ENCODE measurements at places on chromosomes 7 and 10.

GRCh38 chr7:106866298-106867281 lies 1.5 kb downstream of the PIK3CG start:
- no peak for DNase-seq

DNA sequence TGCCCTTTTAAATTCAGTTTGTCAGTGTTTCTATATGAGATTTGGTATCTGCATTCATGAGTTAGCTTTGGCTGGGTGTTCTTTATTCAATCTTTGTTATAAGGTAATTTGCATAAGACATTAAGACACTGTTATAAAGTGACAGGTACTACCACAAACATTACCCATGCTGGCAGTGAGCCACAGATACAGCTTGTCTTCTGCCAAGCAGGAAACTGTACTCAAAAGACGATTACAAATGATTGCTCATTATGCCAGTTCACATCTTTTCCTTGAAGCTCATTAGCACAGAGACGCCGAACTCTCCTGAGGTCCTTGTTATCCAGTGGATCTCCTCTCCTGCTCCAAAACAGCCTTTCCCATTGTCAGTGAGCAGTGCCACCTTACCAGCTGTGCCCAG lies 30.4 kb downstream of the AMPH start:
- DNase-seq: no peak

DNA sequence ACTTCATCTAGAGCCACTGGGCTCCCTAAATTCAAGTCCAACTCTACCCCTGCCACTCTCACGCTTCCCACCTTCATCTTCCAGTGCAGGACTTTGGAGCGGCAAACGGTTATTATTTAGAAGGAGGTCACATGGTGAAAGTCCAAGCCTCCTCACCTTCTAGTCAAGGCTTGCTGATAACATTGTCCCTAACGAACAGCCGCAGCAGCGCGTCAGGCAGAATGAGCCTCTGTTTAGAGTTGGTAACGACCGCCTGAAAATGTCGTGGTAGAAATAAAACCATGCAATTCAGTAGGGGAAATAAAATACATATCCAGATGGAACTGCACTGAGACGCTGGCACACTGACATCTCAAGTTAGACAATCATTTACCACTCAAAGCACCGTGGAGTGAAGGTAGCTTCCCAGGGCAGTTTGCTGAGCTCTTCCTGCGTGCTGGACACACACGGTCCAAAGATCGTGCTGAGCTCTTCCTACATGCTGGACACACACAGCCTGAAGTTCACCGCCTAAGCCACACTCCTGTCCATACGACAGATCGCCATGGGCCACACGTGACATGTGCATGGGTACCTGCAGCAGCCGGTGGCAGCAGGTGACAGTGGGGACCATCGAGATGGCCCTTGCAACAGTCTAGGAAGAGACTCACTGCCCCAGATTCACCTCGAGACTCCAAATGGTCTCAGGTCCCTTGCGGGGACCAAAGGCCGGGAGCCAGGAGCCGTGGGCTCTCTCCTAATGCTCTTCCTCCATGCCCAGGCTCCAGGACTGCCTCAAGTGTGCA lies 323.5 kb downstream of the PTPRN2 start:
- no peak for DNase-seq

DNA sequence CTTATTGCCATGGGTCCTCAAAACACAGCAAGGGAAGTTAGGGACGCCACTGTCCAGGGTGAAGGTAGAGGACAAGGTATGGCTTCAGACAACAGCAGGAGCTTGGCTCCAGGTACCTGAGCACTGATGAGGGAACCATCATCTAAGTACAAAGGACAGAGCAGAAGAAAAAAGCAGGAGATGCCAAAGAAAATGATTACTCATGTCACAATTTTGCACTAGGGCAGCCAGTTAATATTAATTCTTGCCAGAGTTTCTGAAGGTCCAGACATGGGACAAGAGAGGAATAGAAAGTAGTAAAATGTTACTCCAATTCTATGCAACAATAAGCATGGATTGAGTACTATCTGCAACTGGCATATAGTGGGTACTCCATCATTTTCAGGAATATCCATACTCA lies 14.1 kb downstream of the PTN start:
- no peak for DNase-seq

DNA sequence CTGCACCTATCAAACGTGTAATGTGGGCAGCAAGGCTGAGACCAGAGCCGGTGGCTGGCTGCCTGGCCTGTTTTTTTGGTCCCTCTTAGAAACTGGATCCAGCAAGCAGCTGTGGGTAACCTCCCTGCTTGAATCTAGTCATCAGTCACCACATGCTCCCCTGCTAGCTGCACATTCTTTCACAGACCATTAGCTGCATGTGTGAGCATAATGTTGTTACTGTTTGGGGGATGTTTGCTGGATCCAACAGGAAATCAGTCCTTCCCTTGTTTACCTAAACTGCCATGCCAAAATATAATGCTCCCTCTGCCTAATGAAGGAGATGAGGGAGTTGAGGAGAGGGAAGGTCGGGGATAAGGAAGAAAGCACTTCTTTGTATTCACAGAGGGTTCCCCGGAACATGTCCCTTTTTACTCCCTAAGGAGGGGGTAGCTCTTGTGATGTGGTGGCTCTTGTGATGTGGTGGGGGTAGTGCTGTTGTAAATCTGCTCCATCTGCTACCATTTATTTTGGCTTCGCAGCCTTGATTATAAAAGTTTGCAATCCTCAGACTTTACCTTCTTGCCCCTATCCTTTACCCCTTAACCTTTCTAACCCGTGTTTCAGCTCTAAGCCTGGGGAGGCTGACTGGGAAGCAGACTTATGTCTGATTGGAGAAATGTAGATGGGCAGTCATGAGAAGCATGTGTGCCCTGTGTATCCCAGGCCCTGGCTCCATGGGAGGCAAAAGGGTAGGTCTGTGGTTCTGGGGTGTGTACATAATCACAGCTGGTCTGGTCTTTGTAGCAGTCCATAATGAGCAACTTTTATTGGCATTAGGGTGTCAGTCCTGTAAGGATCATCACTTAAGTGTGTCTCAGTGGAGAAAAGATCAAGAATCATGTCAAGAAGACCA lies 20.8 kb downstream of the LOXL4 start:
- DNase-seq: no peak

Data from activated naive CD4-positive, alpha-beta T cell (primary cell).